ENCODE measurements at places on chromosomes 5 and 9.
A peak's percentile ranks its signal among the peaks of the same experiment; 100 is the strongest.

- no peaks in the 10 kb centered on the region for H3K36me3 ChIP-seq
- H3K4me3 ChIP-seq, result no peak overlapping the region
- H3K27me3 ChIP-seq, result peaks cover 30% of the 10 kb centered on the region
- H3K27ac ChIP-seq, result no peak overlapping the region
- no peak for DNase-seq
Observed at GRCh38 chr5:1769017-1769640, 30.5 kb downstream of the MRPL36 start.

DNA sequence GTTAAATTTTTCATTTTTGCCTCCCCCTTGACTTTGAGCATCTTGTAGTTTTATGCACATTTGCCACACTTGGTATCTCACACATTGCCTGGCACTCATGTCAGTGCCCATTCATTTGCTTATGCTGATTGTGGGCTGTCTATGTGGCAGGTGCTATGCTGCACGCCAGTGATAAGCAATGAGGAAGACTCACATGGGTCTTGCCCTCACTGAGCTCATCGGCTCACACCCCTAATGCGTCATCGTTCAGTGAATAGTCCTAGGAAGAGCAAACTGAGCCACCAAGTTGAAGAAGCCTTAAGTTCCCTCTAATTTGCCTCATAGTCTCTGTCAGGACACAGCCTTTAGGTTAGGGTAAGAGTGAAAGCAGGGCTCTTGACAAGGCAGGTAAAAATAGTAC is 209.4 kb upstream of the IL12B start:
- H3K4me3 ChIP-seq, result no peak overlapping the region
- no peaks in the 10 kb centered on the region for H3K36me3 ChIP-seq
- peaks cover 9% of the 10 kb centered on the region for H3K27me3 ChIP-seq

DNA sequence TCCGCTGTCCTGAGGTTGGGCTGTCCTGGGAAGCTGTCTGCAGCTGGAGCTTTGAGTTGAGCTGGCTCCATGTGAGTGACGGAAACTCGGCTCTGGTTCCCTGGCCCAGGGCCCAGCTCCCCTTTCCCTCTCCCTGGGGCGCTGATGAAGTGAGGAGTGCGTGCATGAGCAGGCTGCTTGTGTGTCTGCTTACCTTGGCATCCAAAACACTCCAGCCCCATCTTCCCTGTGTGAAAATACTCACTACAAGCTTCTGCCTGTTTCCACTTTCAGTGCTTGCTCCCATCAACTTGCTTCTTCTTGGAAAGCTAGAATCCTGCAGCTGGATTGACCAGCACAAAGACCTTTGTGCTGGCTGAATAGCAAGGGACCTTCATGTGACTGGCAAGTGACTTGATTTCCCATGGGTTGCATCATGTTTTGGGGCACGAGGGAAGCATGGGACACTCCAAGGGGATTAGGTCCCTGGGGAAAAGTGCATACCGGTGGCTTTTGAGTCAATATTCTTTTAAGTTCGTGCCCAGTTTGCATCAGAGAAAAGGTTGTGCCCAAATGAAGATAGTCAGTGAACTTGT is 198.1 kb downstream of the GADD45G start:
- no peak for DNase-seq
- H3K27me3 ChIP-seq, result peaks cover 18% of the 10 kb centered on the region
- H3K4me1 ChIP-seq, result peaks cover 65% of the 10 kb centered on the region
- H3K27ac ChIP-seq, result no peak overlapping the region
- no peaks in the 10 kb centered on the region for H3K36me3 ChIP-seq

DNA sequence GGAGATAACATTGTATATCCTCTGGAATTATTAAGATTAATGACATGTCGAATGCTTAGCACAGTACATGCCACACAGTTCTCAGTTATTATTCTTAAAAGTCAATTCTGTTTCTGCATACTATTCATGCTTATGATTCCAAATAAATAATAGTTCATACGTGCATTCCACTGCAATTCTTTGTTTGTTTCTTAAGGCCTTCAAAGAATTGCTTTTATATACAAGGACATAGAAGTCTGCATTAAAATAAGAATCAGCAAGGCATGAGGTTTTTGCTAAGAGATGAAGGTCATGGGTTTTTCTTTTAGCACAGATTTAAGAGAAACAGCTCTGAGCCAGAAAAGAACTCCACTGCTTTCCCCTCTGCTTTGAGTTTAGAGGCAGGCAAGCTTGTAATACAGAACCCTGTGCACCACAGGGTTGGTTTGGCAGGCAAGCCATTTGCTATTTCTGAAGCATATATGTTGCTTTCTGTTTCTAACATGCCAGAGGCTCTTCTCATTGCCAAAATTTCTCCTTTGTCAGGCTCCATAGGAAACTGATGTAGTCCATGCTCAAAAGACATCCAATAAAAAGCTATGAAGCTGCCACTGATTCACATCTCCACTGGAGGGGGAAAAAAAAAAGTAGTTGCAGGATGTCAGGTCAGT is 420.6 kb upstream of the TYRP1 start:
- no peak overlapping the region for H3K4me3 ChIP-seq
- no peaks in the 10 kb centered on the region for H3K27me3 ChIP-seq
- no peaks in the 10 kb centered on the region for H3K36me3 ChIP-seq
- DNase-seq, result no peak

- H3K4me3 ChIP-seq, result no peak overlapping the region
- no peak for DNase-seq
Observed at GRCh38 chr5:94694671-94695070, 76.2 kb downstream of the SLF1 start.

DNA sequence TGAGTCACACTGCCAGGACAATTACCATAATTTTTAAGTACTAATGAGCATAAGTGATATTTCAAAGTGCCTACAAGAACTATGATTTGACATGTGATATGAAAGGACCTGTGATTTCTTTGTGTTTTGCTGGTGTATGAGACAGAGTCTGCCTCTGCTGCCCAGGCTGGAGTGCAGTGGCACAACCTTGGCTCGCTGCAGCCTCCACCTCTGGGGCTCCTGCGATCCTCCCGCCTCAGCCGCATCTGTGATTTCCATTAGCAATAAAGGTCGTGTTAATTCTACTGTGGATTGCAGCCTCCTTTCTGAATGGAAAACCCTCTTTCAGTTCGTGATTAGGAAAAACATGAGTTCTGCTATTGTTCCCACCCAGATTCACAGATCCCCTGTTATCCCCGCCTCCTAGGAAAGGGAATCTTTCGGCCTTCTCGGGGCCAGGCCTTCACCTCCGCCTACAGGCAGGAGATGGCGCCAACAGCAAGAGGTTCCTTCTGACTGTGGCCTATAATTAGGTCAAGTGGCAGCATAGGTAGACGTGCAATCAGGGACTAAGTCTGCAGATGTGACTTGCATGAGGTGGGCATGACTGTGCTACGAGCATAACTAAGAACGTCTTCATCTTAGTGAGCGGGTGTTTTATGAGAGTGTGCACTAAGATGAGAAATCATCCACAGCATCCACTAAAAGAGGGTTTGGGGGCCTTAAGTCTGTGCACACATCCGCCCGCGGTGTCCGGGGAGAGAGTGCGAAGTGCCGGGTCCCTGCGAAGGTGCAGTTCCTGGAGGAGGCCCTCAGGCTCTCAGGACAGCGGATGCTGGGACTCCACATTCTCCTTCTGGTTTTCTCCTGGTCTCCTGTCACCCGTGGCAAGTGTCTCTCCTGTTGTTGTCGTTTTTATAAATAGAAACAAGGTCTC is 23.1 kb downstream of the TRIM7 start:
- H3K27me3 ChIP-seq, result peaks cover 31% of the 10 kb centered on the region
- H3K27ac ChIP-seq, result no peak overlapping the region
- peak; percentile 66 for DNase-seq

- H3K27me3 ChIP-seq, result peaks cover 7% of the 10 kb centered on the region
- H3K4me3 ChIP-seq, result no peak overlapping the region
- no peak for DNase-seq
- no peaks in the 10 kb centered on the region for H3K36me3 ChIP-seq
- H3K27ac ChIP-seq, result peak overlapping the region; percentile 7
Observed at GRCh38 chr9:83599071-83599470, 23.9 kb upstream of the IDNK start.

- no peak within 1 kb of the TSS for H3K27ac ChIP-seq
- H3K4me1 ChIP-seq, result peaks cover 6% of the 10 kb centered on the region
- DNase-seq, result peak; percentile 76
- H3K4me3 ChIP-seq, result peak within 1 kb of the TSS; percentile 81
Observed at GRCh38 chr5:128965011-128965637, at the start of gene SLC27A6. Gene SLC27A6, plus strand, starts transcription at chr5:128965488. Its CDS starts 650 bp downstream, at chr5:128966138.

- H3K36me3 ChIP-seq, result no peaks in the 10 kb centered on the region
- peaks cover 67% of the 10 kb centered on the region for H3K4me1 ChIP-seq
- no peak overlapping the region for H3K27ac ChIP-seq
- peak; percentile 41 for DNase-seq
- H3K4me3 ChIP-seq, result peak overlapping the region; percentile 79
Observed at GRCh38 chr9:126615791-126616447, 2.2 kb downstream of the LMX1B start.

- no peaks in the 10 kb centered on the region for H3K4me1 ChIP-seq
- no peak overlapping the region for H3K4me3 ChIP-seq
- no peaks in the 10 kb centered on the region for H3K27me3 ChIP-seq
- H3K27ac ChIP-seq, result no peak overlapping the region
- no peaks in the 10 kb centered on the region for H3K36me3 ChIP-seq
Observed at GRCh38 chr9:99274016-99274415, 51.9 kb downstream of the SEC61B start.

Measured in nephron progenitor cell (in vitro differentiated cells).